ENCODE measurements at places on chromosomes 5 and 9.

DNA sequence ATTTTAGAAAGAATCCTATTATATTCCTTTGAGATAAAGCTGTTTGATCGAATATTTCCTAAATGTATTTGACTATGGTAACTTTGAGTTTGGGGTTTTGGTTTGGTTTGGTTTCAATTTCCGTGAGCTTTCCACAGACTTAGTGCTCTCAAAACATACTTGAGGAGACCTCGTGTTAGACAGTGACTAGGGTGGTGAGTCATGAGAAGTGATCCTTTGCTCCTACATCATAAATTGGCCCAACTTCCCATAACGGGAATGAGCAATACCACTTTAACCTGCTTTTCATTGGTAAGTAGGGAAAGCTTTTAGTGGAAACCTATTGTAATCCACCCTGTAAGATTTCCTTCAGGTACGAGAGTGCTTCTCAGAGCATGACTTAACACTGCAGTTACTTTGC is 3.8 kb upstream of the RASEF start:
- DNase-seq: no peak

DNA sequence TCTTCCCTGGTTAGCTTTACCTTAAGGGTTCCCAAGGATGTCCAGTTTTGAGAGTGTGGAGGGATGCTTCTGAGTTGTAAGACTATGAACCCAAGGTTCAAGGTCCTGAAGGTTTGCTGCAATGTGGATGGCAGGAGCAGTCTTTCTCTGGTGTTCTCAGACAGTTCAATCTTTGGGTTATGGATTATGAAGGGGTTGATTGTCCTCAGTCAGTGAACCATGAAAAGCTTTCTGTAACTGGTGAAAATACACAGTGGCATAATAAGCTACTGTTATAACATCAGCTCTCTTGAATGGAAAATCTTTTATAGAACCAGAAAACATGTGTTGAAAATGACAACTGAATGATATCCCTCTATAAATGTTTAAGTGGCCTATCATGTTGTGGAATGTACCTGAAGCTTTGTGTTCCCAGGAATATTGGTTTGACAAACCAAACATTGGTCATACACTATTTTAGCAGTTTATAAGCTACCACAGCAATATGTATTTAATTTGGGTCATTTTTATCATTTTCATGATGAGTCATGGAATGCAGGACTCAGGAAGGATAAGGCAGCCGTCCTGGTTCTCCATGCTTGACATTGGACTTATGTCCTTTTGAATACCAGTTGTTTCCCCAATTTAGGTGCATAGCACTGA is 1041.8 kb upstream of the ARRDC3 start:
- DNase-seq: no peak

- no peak for DNase-seq
Observed at GRCh38 chr9:127825319-127826051, 22.8 kb downstream of the FPGS start.

DNA sequence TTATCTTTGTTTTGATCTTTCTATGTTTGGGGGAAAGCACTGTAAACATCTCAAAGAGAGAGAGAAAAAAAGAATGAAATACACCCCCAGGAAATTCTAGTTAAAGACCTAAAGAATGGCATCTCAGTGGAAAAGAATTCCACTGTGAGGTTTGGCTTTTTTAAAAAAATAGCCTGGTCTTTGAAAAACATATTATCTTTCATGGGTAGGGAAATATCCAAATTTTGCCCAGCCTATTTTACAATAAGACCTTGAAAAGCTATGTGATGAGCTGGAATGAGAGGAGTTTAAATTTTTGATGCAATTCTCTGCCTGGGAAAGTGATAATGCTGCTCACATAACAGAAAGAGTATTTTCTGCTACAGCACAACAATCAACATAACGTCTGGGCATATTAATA is 348.1 kb upstream of the WWC1 start:
- DNase-seq: no peak

DNA sequence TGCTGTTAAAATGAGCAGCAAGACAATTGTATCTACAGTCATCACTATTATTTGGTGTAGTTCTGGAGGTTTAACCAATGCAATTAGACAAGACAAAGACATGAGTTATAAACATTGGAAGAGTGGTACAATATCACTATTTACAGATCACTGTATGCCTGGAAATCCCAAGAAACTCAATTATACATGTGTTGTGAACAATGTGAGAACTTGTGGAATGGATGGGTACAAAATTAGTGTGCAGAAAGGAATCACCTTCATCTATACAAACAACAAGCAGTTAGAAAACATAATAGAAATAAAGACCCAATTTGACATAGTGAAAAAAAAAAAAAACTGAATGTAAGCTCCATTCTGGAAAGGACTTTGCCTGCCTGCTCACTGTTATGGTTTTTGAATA is 12.4 kb upstream of the CCDC112 start:
- DNase-seq: no peak

DNA sequence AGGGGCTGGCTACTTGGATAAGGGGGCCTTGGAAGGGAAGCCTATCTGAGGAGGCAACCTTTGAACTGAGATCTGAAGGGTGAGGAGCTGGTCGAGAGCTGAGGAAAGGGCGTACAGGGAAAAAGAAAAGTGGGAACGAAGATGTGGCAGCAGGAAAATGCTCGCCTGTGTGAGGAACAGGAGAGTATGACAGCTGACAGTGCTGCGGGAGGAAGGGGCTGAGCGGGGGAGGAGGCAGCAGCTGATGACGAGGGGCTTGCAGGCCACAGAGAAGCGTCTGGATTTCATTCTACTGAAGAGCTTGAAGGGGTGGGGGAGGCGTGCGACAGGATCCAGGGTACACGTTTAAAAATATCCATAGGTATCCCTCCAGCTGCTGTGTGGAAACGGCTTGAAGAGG is 28.9 kb downstream of the SH3PXD2B start:
- DNase-seq: no peak

GRCh38 chr5:17356551-17356950 is 139.1 kb downstream of the BASP1 start:
- DNase-seq: no peak

GRCh38 chr5:42507451-42508097 is 84.3 kb downstream of the GHR start:
- DNase-seq: no peak

GRCh38 chr5:90015584-90016018 is 394.0 kb downstream of the CETN3 start:
- DNase-seq: no peak

GRCh38 chr9:127530206-127530941 is 79.1 kb downstream of the LRSAM1 start:
- DNase-seq: no peak

DNA sequence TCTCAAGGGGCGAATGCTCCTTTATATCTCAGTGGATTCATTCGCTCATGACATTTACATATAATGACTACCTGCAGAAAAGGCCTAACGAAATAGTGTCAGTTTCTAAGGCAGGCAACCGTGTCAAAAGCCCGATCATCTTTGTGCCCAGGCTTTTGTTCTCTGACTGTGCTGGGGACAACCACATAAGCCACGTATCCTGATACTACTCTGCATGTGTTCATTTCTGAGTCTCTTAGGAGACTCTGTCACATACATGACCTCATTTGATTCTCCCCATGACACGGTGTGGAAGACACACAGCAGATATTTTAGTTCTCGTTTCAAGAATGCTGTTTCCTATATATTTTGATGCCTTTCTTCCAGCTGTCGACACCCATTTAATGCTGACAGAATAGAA is 598.5 kb downstream of the BNC2 start:
- DNase-seq: no peak

- DNase-seq: no peak
Observed at GRCh38 chr5:135715267-135716055, 119.0 kb upstream of the SLC25A48 start.

GRCh38 chr5:98085593-98085992 is 687.9 kb upstream of the RGMB start:
- DNase-seq: no peak
